ENCODE measurements at places on chromosomes 2 and 18. TPM values are rescaled to one million over a fixed set of nuclear protein-coding genes. Genes with fewer than 3 reads are reported as not detected.

BARD1 gene
- total RNA-seq = 10.0 TPM

PTH2R gene
- total RNA-seq = not detected

ALKAL2 gene
- not detected for total RNA-seq

LDAH gene
- total RNA-seq = 7.0 TPM

PROM2 gene
- 0.54 TPM for total RNA-seq

CREG2 gene
- total RNA-seq = not detected

C2orf78 gene
- total RNA-seq = not detected

CDH20 gene
- total RNA-seq = 0.05 TPM

KIF5C gene
- total RNA-seq = 1.2 TPM

ADRA2B gene
- 6.4 TPM for total RNA-seq

LAMA3 gene
- total RNA-seq = 3.3 TPM

C2orf72 gene
- total RNA-seq = 0.05 TPM

GAL3ST2 gene
- not detected for total RNA-seq

SULT1C4 gene
- 2.7 TPM for total RNA-seq

BBS5 gene
- 7.4 TPM for total RNA-seq

NTSR2 gene
- 0.19 TPM for total RNA-seq

TMEM178A gene
- total RNA-seq = 1.9 TPM

- no peak for DNase-seq
Measured at GRCh38 chr2:232320443-232320803, 58.1 kb upstream of the ALPP start.

GRCh38 chr18:68504441-68505177, 210.3 kb downstream of the TMX3 start:
- no peak for DNase-seq

GRCh38 chr18:62205824-62206223, 18.8 kb downstream of the RELCH start:
- no peak for DNase-seq

- no peak for DNase-seq
Measured at GRCh38 chr2:224434618-224435017, 32.7 kb upstream of the FAM124B start.

- DNase-seq = no peak
Measured at GRCh38 chr2:16037808-16038457, 97.6 kb downstream of the MYCN start.

DNA sequence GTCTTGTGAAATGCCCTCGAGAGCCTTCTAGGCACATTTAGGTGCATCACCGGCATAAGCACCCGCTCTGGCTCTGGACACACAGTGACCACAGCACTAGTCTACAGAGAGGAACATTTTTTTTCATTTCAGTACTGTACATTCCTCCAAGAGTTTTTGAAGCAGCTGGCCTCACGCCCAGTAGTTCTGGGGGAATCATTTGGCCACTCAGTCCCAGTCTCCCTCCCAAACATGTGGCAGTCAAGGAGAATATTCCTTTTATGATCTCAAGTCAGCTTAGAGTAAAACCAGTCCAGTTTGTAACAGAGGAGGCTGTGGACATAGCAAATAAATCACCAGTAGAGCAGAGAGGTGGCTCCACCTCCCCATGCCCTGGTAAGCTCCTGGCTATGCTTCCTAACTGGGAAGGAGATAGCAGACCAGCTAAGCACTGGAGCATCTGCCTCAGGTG, 48.1 kb downstream of the KCNE4 start:
- peak; percentile 79 for DNase-seq

GRCh38 chr2:53903011-53903410, 43.2 kb upstream of the GPR75 start:
- no peak for DNase-seq

DNA sequence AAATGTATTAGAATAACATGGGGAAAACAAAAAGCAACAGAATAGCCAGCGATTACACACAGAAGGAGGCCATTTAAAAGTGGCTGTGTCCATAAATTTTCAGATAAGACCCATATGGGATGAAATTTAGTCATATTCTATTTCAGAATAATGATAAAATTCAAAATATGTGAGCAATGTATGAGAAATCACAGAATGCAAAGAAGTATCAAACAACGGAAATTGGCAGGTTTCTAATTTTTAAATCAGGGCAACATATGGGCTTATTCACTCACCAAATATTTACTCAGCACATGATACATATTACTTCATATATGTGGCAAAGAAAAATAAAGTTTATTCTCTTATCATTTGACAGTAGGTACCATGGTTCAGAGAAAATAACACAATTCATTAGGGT, 208.5 kb downstream of the GRB14 start:
- no peak for DNase-seq

DNA sequence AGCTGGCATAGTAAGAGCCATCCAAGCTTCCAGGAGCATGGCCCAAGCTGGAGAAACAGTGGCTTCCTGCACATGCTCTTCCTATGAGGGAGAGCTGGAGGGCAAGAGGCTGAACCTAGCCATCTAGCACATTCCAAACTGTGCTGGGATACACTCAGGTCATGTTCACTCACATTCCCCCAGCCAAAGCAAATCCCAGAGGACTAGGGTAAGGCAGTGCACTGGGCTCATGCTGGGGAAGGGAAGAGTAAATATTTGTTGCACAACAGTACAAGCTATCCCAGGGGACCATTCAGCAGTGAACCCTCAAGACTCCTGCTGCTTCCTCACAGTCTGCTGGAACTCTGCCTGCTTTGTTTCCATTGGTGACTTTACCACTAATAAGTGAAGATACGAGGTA, 20.7 kb upstream of the GYPC start:
- DNase-seq = no peak

- DNase-seq = peak; percentile 67
Measured at GRCh38 chr2:85243101-85244072, 84.4 kb downstream of the TGOLN2 start.

- DNase-seq = no peak
Measured at GRCh38 chr2:190217616-190218015, 102.0 kb downstream of the HIBCH start.

DNA sequence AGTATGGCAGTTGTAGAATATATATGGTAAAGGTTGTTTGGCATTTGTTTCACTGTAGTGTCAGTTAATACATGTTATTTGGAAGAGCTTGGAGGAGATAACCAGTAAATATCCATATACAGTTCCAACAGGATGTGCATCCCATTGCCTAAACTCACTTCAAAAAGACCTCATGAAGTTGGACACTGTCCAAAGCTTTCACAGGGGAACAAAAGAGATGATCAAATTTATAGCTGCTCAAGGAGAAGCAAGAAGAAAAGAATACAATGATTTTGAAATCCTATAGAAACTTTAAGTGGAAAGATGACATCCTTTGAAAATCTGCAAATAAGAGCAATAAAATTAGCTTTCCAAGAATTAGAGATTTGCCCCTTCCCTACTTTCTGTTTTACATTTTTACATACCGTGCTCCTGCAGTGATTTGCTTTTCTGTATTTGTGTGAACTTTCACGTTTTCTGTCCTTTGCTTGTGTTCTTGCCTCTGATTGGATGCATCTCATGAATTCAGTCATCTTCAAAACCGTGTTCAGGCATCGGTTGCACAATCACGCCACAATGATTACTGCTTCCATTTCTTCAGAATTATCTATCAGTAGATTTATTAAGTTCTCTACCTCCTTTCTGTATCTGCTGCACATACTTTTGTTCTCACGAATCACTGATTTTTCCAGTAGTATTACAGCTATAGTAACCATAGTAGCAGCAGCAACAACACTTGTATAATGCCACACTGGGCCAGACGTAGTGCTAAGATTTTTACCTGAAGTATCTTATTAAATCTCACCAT, 83.8 kb downstream of the PARD3B start:
- DNase-seq = no peak

DNA sequence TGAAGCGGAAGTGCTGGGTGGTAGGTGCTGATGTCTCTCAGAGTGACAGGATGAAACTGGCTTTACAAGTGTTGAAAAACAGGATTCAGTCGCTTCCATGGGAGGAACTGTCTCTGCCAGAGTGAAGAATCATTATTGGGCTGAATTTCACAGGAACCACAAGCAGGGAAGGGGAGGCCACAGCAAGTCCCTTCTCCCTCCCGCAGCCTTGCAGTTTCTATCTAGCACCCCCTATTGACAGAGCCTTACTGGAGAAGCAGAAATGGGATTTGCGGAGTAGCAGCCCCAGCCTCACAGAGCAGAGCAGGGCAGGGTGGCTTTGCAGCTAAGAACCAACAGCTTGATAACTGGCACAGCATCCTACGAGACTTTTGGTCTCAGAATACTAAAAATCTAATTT, 33.3 kb upstream of the RMP24 start:
- DNase-seq = no peak

- DNase-seq = no peak
Measured at GRCh38 chr2:221943076-221943810, 355.6 kb downstream of the PAX3 start.

DNA sequence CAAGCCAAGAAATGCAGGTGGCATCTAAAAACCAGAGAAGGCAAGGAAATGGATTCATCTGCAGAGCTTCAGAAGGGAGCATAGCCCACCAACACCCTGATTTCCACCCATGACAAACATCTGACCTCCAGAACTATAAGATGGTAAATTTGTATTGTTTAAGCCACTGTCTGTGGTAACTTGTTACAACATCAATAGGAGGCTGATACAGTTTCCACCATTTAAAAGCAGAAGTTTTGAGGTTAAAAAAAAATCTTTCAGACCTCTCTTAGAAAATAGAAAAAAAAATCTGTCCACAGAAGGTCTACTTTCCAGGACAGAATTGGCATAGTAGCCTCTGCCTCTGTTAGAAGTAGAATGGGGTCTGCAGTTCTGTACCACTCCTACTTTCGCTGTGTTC, 37.2 kb downstream of the SLC40A1 start:
- DNase-seq = no peak

GRCh38 chr18:79855147-79855933, 57.6 kb downstream of the KCNG2 start:
- DNase-seq = no peak

DNA sequence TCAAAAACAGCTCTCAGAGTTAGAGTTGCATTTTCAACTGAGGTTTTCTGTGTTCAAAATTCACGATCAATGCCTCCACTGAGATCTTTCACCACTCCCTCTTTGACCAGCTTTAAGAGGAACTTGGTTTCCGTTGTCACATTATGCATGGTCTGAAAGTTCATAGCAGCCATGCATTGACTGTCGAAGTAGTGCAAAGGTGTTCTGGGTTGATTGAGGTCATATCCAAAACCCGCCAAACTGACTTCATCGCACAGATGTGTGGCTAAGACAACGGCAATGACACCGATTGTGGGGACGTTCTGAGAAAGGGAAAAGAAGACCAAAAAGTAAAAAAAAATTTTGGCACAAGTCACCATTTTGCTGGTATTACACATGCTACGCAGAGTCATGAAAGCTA, 48.7 kb downstream of the ST3GAL5 start:
- no peak for DNase-seq

- no peak for DNase-seq
Measured at GRCh38 chr2:157825885-157826284, 50.2 kb downstream of the ACVR1 start.

- DNase-seq = no peak
Measured at GRCh38 chr2:133940134-133940533, 313.7 kb upstream of the MGAT5 start.

- DNase-seq = no peak
Measured at GRCh38 chr18:45355944-45356520, 259.2 kb upstream of the SLC14A2 start.

DNA sequence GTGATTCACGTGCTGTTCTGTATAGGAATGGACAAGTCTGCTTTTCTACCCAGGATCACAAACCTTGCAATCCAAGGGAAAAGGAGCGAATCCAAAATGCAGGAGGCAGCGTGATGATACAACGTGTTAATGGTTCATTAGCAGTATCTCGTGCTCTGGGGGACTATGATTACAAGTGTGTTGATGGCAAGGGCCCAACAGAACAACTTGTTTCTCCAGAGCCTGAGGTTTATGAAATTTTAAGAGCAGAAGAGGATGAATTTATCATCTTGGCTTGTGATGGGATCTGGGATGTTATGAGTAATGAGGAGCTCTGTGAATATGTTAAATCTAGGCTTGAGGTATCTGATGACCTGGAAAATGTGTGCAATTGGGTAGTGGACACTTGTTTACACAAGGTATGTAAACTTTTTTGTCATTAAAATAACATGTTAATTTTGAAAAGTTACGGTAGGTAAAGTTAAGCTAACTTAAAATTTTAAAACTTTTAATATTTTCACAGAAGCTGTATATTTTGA, 33.0 kb downstream of the PPM1B start:
- no peak for DNase-seq

GRCh38 chr18:35478520-35479435, 19.0 kb downstream of the INO80C start:
- no peak for DNase-seq

- no peak for DNase-seq
Measured at GRCh38 chr2:75153221-75153620, 46.1 kb downstream of the TACR1 start.

DNA sequence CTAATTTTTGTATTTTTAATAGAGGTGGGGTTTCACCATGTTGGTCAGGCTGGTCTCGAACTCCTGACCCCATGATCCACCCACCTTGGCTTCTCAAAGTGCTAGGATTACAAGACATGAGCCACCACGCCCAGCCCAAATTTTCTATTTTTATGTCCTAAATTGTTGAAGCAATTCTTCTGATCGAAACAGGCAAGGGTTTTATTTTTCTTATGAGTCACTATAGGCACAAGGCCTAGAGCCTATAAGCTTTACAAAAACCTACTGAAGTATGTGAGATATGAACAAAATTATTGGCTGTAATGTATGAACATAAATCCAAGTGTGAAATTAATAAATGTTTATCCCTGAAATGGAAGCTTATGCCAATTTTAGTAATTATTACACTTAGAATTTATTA, 464.2 kb upstream of the NRP2 start:
- DNase-seq = no peak

- DNase-seq = no peak
Measured at GRCh38 chr2:130369311-130369964, 13.6 kb downstream of the PTPN18 start.

- DNase-seq = peak; percentile 63
Measured at GRCh38 chr2:70094978-70095719, 7.9 kb downstream of the PCBP1 start.

DNA sequence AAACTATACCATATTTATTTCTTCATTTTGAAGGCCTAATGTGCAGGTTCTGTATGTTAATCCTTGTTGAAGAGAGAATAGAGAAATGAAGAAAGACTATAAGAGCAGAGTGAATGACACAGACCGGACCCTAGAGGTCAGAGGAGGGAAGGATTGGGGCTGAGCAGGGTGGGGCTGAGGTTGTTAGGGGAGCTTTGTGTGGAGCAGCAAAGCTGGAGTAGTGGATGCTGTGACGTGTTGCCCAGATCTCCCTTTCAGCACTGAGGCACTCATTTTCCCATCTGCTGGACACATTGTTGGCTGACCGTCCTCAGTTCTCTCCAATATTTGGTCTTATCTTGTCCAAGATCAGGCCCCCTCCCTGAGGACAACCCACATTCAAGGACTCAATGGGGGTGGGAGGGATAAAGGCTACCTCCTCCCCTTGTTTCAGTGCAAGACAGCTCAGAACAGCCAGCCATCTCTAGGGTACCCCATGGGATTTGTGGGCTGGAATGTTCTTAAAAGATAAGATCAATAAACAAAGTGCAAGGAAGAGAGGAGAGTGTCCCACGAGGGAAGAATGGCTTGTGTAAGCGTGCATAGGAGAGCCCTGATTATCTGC, 143.6 kb downstream of the TDRD15 start:
- peak; percentile 56 for DNase-seq

GRCh38 chr2:215171151-215171550, 32.7 kb upstream of the ABCA12 start:
- DNase-seq = no peak
